ENCODE measurements at places on chromosomes 11 and 22.

DNA sequence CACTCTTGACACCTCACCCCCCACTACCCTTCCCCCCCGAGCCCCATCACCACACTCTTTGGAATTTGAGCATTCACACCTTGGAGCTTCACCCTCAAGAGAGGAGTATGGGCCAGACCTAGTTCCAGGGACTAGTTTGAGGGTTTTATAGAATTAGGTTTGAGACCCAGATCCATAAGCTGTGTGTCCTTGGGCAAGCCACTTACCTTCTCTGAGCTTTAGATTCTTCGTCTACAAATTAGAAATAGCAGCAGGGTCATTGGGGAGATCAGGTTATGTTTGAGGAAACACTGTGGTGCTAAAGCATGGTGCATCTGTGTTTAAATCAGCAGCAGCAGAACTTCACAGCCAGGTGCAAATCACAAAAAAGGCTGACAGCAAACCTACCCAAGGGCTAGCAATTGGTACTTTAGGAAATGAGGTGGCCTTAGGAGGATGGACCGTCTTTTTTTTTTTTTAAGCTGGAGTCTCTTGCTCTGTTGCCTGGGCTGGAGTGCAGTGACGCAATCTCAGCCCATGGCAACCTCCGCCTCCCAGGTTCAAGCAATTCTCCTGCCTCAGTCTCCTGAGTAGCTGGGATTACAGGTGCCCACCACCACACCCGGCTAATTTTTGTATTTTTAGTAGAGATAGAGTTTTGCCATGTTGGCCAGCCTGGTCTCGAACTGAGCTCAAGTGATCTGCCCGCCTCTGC is 114.8 kb downstream of the MICAL2 start:
- no peak for DNase-seq

DNA sequence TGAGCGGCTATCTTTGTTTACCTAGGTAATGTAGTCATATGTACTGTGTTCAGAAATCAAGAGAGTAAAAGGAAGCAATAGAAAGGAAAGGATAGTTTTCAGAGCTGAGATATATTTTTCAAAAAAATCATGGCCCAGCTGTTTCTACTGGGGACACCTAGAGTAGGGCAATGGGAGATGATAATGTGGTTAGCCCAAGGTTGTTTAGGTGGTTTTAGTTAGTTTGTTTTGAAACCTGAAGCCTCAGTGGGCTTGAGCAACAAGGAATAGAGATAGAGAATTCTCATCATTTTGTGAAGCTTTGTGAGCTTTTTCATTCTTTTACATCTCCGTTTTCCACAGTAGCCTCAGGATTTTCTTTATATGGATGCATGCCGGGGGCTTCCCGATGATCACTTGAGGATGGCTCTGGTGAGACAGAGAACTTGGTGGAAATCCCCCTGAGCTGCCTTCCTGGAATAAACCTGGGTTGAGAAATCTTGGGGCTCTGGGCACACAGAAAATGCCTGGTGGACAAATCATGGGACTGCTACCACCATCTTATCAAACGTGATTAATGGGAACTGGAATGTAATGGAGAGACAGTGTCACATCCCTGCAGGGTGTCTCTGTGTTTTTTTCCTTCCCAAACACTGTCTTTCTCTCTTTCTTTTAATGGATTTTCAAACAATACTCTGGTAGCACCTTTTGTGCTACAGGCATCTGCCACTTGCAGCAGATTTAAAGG is 49.0 kb downstream of the ARHGAP42 start:
- DNase-seq: no peak

DNA sequence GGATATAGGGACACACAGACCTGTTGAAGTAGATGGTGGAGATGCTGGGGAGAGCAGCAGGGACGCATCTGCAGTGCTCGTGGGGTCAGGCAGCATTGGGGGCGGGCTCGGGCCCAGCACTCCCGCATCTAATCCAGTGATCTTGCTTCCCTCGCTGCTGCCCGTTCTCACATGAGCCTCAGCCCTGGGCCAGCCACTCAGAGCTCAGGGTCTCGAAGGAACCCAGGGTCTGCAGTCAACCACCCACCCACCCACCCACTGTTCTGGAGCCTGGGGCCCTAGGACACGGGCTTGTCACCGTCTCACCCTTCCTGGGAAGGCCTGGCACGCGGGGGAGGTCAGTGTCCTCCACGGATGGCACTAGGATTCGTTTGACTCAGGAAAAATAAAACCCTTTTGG is 406.0 kb downstream of the TBC1D22A start:
- no peak for DNase-seq

GRCh38 chr11:34426766-34427185 is 12.0 kb upstream of the CAT start:
- DNase-seq: no peak

- DNase-seq: no peak
Measured at GRCh38 chr11:92225568-92226330, 1.1 kb downstream of the FAT3 start.

DNA sequence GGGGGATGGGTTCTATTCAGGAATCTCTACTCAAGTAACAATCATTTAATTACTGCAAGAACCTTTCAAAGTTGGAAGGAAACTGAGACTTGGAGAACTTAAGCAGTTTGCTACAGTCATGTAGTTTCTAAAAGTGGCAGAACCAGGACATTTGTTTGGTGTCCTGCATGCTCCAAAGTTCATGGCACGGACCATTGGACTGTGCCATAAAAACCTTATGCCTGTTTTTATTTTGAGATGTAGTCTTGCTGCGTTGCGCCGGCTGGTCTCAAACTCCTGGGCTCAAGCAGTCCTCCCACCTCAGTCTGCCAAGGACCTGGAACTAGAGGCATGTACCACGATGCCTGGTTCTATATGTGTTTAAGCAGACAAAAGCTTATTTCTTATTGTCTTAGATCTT is 18.6 kb upstream of the AIFM3 start:
- no peak for DNase-seq

GRCh38 chr11:61352038-61352437 is 9.6 kb downstream of the CYB561A3 start:
- no peak for DNase-seq

DNA sequence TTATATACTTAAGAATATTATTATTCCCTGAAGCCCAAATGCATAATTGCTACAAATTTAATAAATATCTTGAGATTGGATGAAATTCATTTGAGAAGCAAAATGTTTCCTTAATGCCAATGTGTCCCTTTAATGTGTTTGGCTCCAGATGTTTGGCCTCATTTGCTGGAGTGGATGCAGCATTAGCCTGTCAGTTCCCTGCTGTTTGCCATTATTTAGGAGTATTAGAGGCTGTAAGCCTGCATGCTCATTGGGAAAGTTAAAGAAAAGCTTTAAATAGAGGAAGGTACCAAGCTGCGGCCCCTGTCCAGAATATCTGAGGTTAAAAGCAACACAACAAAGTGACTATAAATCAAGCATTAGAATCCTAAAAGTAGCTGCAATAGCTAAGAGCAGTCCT is 54.8 kb upstream of the PITPNB start:
- DNase-seq: no peak

- no peak for DNase-seq
Measured at GRCh38 chr11:28054821-28055220, 53.1 kb downstream of the KIF18A start.

DNA sequence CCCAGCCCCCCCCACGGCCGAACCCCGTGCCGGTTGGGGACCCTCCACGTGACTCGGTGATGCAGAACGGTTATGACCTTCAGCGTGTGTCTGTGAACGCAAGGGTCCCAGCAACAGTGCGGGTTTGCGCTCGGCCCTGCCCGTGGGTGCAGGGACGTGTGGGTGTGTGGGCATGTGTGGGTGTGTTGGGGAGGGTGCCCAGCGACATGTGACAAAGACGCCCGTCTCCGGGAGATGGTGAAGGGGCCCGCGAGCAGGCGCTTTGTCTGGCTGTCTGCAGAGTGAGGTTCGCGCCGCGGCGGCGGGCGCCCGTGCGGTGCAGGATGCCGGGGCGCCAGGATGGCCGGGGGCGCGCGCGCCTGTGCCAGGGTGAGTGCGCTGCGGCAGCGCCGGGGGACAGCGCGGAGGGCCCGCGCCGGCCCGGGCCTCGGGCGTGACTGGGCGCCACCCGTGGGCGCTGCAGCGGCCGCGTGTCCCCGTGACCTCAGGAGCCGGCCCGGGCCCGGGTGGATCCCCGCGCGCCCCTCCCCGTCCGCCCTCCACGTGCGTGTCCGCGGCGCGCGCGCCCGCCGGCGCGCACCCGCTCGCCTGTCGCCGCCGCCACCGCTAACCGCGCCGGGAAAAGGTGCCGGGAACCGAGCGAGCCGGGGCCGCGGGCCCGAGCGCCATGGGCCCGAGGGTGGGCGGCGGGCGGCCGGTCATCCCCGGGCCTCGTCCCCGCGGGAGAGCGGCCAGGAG is at the start of gene LRFN4:
Gene LRFN4, plus strand, starts transcription at position 569 of the 738 bp plus-strand sequence. CDS start 681 bp downstream, outside the sequence.
- no peak for DNase-seq

Measured in activated CD4-positive, CD25-positive, alpha-beta regulatory T cell (primary cell).